ENCODE measurements at places on chromosomes 4 and X.

DNA sequence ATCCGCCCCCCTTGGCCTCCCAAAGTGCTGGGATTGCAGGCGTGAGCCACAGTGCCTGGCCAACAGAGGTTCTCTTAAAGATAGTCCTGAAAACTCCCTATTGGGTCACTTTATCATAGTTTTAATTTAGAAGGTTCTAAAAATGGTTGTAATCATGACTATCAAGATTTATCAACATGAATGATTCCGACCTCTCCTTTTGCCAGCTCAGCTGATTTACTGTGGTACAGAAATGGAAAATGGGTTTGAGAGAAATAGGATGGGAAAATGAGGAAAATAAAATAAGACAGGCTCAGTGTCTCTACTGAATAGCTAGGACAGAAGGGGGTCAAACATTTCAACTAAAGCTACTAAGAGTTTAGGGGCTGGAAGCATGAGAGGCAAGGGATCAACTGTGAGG lies 28.2 kb upstream of the UGDH start:
- DNase-seq: no peak

GRCh38 chr4:47701286-47701685 lies 136.6 kb downstream of the CORIN start:
- no peak for DNase-seq

- no peak for DNase-seq
These were observed 119.2 kb downstream of the SCLT1 start for GRCh38 chr4:128974136-128974581.

DNA sequence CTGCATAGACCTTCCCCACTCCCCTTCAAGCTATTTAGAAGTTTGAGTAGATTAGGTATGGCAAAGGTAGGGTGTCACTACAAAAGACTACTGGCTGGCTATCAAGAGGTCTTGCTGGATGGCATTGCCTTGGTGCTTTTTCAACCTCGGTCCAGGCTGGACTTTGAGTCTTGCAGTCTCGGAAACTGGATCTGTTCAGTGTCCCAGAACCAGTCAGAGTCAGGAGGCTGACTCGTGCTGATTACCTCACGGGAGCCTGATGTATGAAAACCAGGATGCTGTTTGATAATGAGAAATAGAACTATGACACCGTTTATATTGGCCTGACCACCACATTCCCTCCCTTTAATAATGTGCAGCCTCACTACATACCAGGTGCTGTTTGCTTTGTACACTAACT lies 2.7 kb upstream of the PHKA1 start:
- DNase-seq: no peak

GRCh38 chr4:129092631-129093190 lies 628 bp downstream of the SCLT1 start:
- DNase-seq: no peak

- no peak for DNase-seq
These were observed 111.9 kb upstream of the KIT start for GRCh38 chr4:54545663-54546424.

- DNase-seq: no peak
These were observed 148.9 kb upstream of the JADE1 start for GRCh38 chr4:128660361-128661215.

GRCh38 chrX:4754878-4755604 lies 1041.6 kb upstream of the PRKX start:
- DNase-seq: no peak

GRCh38 chrX:99394456-99394855 lies 1015.6 kb downstream of the PCDH19 start:
- DNase-seq: no peak

DNA sequence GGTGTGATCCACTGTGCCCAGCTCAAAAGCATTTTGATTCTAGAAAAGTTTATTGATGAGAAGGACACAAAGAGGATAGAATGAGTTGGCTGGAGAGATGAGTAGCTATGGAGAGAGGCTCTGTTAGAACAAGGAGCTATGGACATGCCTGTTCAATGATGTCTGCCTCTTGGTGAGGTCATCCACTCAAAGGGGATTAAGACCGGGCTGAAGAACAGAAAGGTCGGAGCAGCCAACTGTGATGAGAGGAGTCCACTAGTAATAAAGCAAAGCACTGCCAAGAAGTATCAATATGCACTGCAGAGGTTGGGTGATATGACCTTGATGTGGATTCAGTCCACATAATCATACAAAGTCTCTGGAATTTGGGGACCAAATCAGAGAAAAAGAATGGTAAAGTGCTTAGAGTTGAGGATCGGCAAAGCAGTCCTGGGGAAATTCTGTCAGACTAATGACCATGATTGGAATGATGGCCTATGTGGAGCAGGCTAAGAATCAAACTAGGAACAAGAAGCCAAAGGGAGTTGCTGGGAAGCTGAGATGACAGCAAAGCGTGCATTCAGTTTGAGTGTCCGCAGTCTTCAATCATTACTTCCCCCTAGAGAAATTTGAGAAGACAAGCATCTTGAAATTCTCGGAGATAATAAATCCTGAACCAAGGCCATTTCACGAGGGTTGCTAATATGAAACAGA lies 55.7 kb upstream of the MMAA start:
- DNase-seq: no peak

DNA sequence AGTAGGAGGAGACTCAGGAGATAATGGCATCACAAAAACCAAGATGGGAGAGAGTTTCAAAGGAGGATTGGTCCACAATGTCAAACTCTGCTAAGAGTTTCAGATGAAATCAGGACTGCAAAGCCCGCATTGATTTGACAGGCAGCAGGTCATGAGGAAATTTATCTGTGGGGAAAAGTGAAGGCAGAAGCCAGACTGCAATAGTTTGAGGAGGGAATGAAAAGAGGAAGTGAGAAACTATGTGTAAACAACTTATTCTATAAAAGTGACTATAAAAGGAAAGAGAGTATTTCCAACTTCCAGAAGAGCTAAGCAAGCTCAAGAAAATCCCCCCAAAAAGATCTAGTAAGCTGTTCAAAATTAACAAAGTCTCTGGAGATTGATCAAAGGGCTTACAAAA lies 66.3 kb upstream of the DGKK start:
- no peak for DNase-seq

- DNase-seq: no peak
These were observed 31.0 kb upstream of the HTRA3 start for GRCh38 chr4:8238515-8239053.

DNA sequence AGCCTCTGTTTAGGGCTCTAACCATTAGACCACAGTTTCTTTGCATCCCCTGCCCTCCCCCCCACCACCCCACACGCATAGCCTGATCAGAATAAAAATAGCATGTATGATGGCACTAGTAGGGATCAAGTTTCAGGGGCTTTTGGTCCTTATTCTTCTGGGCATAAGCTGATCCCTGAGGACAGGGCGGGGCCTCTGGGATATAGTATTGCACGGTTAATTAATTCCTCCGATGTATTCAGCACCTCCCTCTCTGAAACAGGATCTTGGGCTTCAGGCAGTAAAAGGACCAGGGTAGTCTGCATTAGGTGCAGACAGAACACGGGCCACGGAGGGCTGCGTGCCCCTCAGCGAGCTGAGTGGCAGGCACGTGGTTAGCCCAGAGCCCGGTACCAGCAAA lies 57.1 kb downstream of the ELF4 start:
- no peak for DNase-seq
